ENCODE measurements at places on chromosomes 6 and 20. TPM values are rescaled to one million over a fixed set of nuclear protein-coding genes. Genes with fewer than 3 reads are reported as not detected.

Gene TMEM200A
- total RNA-seq, result 9.3 TPM

Gene MEP1A
- not detected for total RNA-seq

Gene UBD
- total RNA-seq, result not detected

Gene ZBTB46
- 8.3 TPM for total RNA-seq

Gene BMP6
- total RNA-seq, result 3.7 TPM

Gene C20orf204
- 0.39 TPM for total RNA-seq

Gene TMEM74B
- 2.5 TPM for total RNA-seq

Gene GGTLC1
- not detected for total RNA-seq

- DNase-seq, result no peak
Measured at GRCh38 chr6:144581812-144582537, 296.8 kb downstream of the UTRN start.

DNA sequence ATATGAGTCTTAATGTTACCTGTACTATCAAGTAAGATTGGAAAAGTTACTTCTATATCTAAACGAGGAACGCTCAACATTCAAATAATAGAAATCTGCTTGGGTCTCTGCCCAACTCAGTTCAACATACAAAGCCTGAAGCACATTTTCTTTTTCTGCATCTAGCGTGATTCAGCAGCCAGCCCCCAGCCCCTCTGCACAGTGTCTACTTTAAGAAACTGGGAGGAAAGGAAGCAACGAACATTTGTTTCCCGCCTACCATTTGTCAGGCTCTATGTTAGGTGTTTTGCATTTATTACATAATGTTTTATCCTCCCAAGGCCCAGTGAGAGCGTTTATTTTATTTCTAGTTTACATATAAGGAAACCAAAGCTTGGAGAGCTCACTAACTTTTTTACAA, 17.3 kb downstream of the PHACTR1 start:
- DNase-seq, result no peak

DNA sequence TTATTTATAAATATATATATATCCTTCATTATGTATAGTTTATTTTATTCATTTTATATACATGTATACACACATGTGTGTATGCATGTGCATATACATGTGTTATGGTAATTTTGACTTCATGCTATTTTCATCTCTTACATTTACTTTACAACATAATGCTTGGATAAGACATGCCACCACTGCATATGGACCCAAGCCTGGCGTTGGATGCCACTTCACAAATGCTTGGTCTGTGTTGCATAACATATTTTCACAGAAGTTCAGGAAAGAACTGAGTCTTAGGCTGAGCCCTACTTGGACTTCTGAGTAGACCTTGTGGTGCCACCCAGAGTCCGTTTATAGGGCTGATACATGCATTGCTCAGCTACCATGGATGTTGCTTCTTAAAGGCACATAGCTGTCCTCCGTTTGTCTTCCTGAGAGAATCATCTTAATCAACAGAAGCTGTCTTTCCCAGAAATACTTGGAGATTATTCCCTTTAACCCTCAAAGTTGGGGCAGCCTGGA, 337.8 kb downstream of the BTBD3 start:
- no peak for DNase-seq

GRCh38 chr6:31529329-31530150, 778 bp downstream of the MCCD1 start:
- DNase-seq, result no peak

GRCh38 chr6:105120570-105120969, 59.2 kb downstream of the POPDC3 start:
- no peak for DNase-seq

DNA sequence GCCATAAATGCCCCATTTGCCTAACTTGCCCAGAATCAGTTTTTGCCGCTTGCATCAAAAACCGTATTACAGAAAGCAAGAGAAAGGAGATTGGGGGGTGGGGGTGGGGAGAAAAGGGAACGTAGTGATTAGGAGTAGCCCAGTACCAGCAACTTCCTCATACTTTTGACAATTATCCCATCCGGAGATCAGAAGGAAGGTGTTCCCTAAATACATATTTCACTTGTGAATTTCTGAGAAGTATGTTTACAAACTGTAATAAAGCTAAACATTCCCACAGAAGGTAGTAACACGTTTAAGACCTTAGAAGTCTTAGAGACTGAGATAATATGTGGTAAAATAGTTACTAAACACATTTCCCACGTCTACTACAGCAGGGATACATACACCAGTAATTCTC, 14.5 kb downstream of the PREP start:
- DNase-seq, result no peak

GRCh38 chr6:148493424-148493823, 150.8 kb downstream of the SASH1 start:
- peak; percentile 83 for DNase-seq

- DNase-seq, result no peak
Measured at GRCh38 chr6:47715782-47716181, 17.4 kb downstream of the ADGRF4 start.

DNA sequence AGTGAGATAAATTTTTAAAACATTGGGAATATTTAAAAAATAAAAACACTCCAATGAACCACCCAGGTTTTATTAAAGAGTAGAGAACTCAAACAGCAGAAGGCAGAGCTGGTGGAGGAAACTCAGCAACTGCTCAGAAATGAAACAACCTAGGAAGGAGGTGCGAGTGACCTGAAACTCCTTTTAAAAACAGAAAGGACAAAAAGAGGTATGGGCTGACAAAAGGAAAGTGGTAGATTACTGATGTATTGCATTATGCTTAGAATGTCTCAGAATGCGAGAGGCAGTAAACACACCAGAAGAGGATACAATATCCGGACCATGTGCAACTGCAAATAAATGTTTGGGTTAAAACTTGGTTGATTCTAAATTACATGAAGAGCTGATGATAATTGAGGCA, 97.6 kb downstream of the ESR1 start:
- DNase-seq, result no peak

- DNase-seq, result peak; percentile 41
Measured at GRCh38 chr6:10951675-10952282, 64.9 kb downstream of the SYCP2L start.

DNA sequence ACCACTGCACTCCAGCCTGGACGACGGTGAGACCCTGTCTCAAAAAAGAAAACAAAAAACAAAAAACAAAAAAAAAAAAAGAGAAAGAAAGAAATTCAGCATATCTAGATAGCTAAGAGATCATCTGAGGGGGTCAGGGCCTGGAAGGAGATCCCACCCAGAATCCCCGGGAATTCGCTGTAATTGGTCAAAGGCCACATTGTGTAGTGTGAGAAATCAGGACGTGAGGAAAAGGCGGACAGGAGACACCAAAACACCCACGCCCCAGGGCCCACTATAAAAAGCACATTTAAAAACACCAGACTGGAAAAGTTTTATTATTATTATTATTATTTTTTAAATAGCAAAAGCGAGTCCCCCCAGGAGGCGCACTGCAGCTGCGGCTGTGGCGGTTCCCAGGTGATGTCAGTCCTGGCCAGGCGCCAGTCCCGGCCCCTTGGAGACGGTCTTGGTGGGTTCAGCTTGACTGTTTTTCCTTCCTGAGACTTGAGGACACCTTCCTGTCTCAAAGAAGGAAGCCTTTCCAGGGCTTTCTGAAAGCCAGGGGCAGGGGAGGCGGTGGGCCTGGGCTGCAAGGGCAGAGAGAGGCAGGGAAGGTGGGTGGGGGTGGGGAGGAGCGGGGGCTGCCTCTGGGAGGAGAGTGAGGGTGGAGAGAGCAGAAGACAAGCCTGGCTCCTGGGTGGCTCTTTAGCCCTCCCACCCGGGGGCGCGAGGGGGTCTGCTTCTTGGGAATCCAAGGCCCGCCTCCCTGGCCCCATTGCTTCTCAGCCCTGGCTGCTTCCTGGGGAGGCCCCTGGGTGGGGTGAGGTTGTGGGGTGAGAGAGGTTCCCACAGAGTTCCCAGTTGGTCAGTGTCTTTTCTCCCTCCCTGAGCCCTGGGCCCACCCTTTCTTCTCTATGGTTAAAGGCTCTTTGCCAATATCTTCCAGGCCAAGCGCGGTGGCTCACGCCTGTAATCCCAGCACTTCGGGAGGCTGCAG, 14.5 kb downstream of the TCF15 start:
- peak; percentile 7 for DNase-seq

Measured in skin of body (tissue), 3 donors.